ENCODE measurements at places on chromosomes 2 and 18.

GRCh38 chr18:42086288-42086687, 131.3 kb downstream of the PIK3C3 start:
- DNase-seq: no peak

DNA sequence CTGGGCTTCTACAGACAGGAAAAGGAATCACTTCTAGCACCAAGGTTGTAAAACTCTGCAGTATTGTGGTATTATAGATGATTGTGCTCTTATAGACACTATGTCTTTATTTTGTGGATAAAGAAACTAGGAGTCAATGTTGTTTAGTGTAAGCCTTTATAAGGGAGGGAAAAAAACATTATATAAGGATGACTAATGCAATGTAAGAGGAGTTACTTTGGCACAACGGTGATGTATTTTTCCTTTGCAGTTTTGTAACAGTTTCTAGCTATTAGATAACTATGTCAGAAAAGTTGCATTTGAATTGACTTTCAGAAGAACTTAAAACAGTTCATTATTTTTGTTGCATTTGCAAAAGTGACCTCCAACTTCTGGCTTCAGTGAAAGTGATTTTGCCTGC, 545.4 kb downstream of the CCDC85A start:
- DNase-seq: no peak

GRCh38 chr2:227164763-227165291, 403 bp downstream of the COL4A3 start:
- no peak for DNase-seq

DNA sequence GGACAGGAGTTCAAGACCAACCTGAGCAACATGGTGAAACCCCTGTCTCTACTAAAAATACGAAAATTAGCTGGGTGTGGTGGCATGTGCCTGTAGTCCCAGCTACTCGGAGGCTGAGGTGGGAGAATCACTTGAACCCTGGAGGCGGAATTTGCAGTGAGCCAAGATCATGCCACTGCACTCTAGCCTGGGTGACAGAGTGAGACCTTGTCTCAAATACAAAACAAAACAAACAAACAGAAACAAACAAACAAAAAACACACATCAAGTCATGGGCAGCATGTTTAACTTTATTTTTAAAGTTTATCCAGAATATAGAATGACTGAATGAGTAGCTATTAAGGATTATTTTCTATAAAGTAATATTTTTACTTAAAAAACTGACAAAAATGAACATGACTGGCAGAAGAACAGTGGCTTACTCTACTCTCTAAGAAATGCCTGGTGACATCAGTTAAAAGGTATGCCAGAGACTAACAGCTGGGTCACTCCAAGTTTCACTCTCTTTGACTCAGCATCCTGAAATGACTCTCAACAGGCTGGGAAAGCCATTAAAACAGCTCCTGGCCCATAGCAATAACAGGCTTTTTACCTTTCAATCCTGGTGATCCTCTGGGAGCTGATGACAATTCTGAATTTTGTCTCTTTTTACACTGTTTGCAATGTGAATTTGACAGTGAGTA, 281.6 kb upstream of the STON1 start:
- DNase-seq: no peak

DNA sequence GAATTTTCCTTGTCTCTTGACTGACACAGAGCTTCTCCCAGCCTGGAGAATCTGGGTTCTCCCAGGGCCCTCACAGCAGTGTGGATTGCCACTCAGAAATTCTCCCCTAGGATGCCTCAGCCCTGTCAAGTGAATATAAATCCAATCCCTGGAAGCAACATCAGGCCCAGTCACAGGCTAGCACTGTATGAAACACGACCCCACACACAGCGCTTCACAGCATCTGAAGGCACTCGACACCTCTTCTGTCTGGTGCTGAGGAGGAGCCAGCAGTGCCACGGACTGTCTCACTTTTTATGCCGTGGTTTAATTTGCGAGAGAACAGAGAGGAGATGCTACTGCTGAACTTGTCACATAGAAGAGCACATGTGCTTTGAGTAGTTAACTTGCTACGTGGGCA, 164.5 kb downstream of the NAPG start:
- DNase-seq: no peak

DNA sequence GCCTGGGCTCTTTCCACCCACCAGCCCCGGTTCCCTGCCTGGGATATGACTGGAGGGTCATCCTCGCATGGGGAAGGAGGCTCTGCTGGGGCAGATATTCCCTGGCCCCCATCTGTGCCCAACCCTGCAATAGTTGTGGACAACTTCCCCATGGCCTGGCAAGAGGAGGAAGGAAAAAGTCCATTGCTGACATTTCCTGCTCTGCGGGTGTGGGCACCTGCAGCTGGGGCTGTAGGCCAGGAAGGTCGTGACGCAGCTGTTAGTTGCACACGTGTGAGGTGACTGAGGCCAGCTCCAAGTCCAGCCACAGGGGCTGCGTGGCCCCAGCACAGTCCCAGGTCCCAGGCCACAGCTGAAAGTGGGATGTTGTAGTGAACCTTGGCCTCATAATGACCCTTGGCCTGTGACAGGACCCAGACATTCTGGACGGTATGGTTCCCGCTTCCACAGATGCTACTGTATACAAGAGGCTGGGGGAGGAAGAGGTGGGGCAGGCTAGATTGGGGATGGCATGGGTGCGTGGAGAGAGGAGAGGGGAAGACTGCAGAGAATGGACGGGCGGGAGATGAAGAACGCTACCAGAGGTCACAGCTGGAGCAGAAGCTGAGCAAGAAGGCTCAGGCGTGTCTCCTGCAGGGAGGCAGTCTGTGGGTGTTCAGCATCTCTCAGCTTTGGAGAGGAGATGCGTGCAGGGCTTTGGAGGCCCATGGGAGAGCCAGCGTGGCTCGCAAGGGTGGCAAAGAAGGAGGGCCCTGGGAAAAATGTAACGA, 22.1 kb downstream of the OTOF start:
- DNase-seq: peak; percentile 16

DNA sequence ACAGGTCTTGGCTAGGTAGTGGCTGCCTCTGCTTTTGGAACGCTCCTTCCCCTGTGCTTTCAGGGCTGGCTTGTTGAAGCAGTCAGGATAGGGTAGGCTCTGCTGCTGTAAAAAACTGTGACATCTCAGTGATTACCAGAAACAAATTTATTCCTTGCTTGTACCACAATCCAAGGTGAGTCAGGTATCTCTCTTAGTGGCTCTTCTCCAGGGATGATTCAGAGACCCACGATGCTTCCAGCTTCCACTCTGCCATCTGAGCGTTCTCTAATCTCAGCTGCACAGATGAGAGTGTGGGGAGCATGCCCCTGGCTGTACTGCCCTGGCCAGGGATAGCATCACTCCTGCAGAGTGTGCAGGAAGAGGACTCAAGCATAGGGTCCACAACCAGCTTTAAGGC, 174.9 kb downstream of the VAPA start:
- DNase-seq: no peak

- no peak for DNase-seq
Observed at GRCh38 chr2:209380293-209380692, 43.6 kb upstream of the MAP2 start.

GRCh38 chr2:136130511-136130910, 12.6 kb upstream of the CXCR4 start:
- no peak for DNase-seq

DNA sequence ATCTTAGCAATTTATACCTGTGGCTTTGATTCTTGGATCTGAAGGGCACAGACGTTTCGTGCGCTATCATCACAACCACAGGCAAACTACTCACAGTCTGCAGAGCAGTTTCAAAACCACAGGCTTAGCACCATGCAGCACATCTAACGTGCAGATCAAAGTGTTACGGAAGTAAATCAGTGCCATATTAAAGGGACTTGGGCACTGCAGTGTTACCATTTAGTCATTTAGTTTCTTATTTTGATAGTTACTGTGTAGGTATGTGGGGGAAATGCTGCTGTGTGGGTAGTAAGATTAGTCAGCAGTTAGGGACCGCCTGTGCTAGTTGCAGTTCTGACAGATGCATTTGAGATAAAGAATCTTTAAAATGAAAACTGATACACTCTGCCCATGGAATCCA, 384.0 kb downstream of the NBAS start:
- DNase-seq: no peak

DNA sequence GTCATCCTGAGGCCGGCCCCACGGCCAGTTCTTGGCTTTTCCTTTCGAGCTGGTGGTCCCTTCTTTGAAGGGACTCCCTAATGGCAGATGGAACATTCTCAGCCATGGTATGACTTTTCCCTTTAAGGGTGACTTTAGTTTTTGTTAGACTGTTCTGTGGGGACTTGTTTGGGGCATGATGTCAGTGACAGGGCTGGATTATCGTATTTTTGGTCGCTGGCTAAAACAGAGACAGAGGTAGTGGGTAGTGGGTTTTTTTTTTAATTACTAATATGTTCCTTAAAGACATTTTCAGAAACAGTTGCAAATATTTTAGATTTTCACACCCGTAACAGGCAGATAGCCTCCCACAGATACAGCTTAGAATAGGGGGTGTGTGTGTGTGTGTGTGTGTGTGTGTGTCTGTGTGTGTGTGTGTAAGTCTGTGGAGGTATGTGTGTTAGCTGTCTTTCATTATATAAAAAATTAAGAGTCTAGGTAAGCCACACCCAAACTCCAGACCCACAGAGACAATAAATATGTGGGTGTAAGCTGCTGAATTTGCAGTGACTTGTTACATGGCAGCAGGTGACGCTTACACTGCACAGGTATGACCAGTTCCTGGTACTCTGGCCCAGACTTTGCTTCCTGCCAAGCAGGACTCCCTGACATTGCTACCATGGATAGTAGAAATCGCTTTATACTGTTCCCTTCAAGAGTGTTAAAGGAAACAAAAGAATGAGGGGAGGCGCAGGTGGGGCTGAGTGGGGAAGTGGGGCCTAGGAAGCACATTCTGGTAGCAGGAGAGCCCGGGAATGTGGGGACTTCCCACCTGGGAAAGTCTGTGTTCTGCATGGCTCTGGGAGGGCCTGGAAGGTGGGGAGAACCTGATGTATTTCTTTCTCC, 20.9 kb downstream of the NCK2 start:
- DNase-seq: no peak

- no peak for DNase-seq
Observed at GRCh38 chr2:232659359-232659758, 26.0 kb downstream of the EFHD1 start.

GRCh38 chr18:59604877-59605276, 92.3 kb downstream of the CCBE1 start:
- no peak for DNase-seq

DNA sequence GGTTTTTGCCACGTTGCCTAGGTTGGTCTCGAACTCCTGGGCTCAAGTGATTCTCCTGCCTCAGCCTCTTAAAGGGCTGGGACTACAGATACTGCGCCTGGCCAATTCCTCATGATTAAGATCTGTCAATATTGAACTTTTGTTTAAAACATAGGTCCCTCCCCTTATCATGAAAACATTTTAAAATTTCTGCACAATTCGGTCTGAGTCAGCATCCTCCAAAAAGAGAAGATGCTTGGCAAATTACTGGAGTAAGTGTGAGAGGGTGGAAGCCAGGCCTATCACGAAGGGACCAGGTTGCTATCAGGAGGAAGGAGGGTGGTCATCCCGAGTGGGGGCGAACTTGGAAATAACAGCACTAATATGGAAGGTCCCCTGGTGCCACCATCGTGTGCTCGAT, 10.8 kb upstream of the CRYGA start:
- DNase-seq: no peak

GRCh38 chr2:238092486-238093035, 7.6 kb upstream of the ESPNL start:
- DNase-seq: no peak

DNA sequence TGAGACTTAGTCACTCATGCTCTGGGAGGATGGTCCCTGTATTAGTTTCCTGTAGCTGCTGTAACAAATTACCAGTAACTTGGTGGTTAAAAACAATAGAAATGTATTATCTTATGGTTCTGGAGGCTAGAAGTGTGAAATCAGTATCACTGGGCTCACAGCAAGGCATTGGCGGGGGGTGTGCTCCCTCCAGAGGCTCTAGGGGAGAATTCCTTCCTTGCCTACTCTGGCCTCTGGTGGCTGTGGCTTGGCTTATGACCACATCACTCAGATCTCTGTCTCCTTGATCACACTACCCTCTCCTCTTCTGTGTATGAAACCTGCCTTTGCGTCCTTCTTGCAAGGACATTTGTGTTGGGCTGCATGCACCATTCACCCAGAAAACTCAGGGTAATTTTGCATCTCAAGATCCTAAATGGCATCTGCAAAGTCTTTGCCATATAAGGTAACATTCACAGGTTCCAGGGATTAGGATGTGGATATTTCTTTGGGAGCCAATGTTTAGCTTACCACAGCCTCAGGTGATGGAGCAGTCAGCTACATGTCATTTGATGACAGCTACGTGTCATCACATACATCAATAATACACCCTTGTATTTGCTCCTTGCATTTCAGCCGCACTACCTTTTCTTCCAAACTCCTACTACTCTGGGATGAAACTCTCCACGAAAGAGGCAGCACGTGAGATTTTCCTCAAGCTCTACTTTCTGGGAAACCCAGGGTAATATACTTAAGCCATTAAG, 49.6 kb upstream of the POU3F3 start:
- no peak for DNase-seq

DNA sequence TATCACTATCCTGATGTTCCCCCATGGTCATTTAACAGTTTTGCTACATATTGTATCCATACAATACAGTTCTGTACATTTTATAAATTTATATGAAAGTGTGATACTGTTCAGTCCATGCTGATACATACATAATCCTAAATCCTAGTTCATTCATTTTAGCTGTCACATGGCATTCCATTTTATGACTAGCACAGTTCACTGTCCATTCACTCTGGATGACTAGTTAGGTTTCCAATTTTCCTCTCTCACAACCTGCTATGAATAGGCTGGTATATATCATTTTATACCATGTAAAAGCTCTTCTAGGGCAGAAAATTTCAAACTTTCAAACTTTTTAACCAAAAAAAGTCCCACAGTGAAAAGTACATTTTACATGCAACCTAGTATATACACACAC, 15.2 kb downstream of the SMAD2 start:
- no peak for DNase-seq

DNA sequence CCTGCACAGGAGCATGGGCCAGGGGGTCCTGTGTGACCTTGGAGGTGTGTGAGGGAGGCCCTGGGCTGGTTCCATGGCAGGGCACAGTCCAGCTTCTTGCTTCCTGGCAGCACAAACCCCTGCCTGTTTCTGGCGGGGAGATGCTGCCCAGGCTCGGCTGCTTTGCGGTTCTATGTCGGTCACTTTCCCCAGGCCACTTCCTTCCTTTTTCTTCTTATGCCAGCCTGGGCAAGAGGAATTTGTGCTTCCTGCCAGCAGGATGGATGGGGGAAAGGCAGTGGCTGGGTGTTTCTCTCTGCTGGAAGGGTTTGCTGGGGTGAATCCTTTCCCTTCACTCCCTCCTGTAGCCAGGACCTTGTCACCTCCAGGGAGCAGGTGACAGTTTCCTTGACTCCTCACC, 24.3 kb downstream of the ASAP2 start:
- no peak for DNase-seq

GRCh38 chr18:21191596-21192307, 50.3 kb upstream of the GREB1L start:
- peak; percentile 80 for DNase-seq
